Breast epithelium (tissue), 4 donors: ENCODE measurements at places on chromosomes 7 and 10. TPM values are rescaled to one million over a fixed set of nuclear protein-coding genes. Genes with fewer than 3 reads are reported as not detected.
A peak's percentile ranks its signal among the peaks of the same experiment; 100 is the strongest.

- no peak for DNase-seq
- no peaks in the 10 kb centered on the region for H3K4me1 ChIP-seq
- H3K36me3 ChIP-seq, result no peaks in the 10 kb centered on the region
- H3K27ac ChIP-seq, result no peak overlapping the region
Measured at GRCh38 chr7:111558991-111559390, 3.3 kb downstream of the IMMP2L start.

USP54 gene
- total RNA-seq, result 106 TPM

GRCh38 chr10:104297697-104298660, 29.0 kb downstream of the GSTO2 start:
- H3K36me3 ChIP-seq, result no peaks in the 10 kb centered on the region
- H3K27me3 ChIP-seq, result no peaks in the 10 kb centered on the region
- no peak for DNase-seq
- no peak overlapping the region for H3K27ac ChIP-seq
- peaks cover 7% of the 10 kb centered on the region for H3K4me1 ChIP-seq

DNA sequence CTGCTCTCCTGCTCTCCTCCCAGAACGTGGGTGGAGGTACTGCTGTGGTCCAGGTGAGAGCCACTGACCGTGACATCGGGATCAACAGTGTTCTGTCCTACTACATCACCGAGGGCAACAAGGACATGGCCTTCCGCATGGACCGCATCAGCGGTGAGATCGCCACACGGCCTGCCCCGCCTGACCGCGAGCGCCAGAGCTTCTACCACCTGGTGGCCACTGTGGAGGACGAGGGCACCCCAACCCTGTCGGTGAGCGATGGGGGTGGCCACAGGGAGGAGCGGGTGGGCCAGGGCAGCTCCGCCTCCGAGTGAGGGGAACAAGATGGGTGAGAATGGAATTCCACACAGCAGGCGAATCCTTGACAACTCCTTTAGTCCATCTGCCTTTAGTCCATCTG, 22.1 kb upstream of the C10orf105 start:
- H3K27me3 ChIP-seq, result no peaks in the 10 kb centered on the region
- DNase-seq, result no peak
- H3K27ac ChIP-seq, result no peak overlapping the region

DNA sequence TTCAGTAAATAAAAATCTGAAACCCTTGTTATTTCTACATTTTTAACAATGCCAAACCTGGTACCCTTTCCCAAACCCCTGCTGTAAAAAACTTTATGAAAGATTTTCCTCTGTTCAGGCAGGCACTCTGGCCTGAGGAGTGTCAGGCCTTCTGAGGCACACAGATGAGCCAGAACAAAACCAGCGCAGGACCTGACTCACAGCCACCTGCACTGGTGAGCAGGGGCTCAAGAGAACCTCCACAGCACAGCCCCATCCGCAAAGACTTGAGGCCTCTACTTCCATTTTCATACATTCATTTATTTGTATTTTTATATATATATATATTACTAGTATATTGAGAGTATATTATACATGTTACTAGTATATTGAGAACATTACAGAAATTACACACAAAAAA, 49.4 kb downstream of the COBL start:
- no peaks in the 10 kb centered on the region for H3K36me3 ChIP-seq
- H3K4me1 ChIP-seq, result peaks cover 7% of the 10 kb centered on the region
- H3K4me3 ChIP-seq, result no peak overlapping the region
- DNase-seq, result no peak

KRIT1 gene
- total RNA-seq, result 64.6 TPM

- no peak overlapping the region for H3K27ac ChIP-seq
- peaks cover 98% of the 10 kb centered on the region for H3K27me3 ChIP-seq
- no peaks in the 10 kb centered on the region for H3K36me3 ChIP-seq
- H3K4me1 ChIP-seq, result peaks cover 29% of the 10 kb centered on the region
- H3K4me3 ChIP-seq, result peak overlapping the region; percentile 62
Measured at GRCh38 chr7:155808549-155809331, 3.5 kb downstream of the SHH start.

GRCh38 chr10:120335553-120335952, 121.5 kb upstream of the PLPP4 start:
- H3K27me3 ChIP-seq, result peaks cover 2% of the 10 kb centered on the region
- DNase-seq, result no peak
- H3K27ac ChIP-seq, result no peak overlapping the region
- H3K4me3 ChIP-seq, result no peak overlapping the region
- H3K36me3 ChIP-seq, result no peaks in the 10 kb centered on the region

DNA sequence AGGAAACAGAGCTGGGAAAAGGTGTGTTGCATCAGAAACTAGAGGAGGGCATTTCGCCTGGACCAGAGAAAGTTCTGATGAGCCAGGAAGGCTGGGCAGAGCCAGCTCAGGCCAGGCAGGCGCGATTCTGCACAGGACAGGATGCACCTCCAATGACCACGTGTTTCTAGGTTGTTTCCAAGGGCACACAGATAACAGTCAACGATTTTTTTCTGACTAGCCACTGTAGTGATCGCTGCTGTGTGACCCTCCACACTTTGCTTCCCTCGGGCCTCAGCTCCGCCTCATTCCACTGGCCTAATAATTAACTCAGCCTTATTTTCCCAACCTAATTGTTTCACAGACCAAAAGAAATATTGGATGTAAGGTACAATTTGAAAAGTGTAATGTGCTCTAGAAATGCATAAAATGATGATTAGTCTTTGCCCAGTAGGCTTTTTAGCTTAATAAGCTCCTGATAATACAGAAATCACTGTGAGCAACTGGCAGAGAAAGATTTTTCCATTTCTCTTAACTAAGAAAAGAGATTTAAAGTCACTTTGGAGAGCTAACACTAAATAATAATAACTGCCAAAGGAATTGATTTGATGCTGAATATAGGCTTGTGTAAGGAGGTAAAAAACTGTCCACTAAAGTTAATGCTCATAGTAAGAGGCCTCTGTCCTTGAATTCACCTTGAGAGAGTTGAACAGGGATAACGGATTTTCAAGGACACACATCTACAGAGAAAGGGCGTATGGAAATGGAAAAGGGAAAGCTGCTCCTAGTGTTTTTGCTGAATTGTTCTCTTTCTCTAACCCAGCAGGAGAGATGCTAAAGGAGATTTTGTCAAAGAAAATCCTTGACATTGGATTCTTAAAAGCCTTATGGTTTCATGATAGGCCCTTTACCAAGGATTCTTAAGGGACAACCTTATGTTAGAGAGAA, 291.0 kb upstream of the C7orf33 start:
- H3K4me1 ChIP-seq, result no peaks in the 10 kb centered on the region
- H3K4me3 ChIP-seq, result no peak overlapping the region
- no peaks in the 10 kb centered on the region for H3K27me3 ChIP-seq
- no peaks in the 10 kb centered on the region for H3K36me3 ChIP-seq

PDE6C gene
- not detected for total RNA-seq

DNA sequence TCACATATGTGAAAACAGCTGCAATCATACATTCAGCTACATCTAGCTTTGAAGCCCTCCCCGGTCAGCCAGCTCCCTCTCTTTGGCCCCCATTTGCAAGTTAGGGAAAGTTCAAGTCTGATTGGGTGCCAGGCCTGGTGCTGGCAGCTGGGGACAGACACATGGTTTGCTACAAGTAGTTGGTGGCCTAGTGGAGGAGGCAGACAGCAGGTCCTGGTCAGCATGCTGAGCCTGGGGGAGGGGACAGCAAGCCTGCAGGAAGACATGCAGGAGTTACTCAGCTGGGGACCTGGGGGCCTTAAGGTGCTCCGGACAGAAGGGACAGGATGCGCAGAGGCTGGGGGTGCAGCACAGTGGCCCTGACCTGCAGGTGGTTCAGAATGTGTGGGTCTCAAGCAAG, 956.9 kb upstream of the ZNF722 start:
- H3K4me3 ChIP-seq, result no peak overlapping the region
- no peaks in the 10 kb centered on the region for H3K27me3 ChIP-seq
- no peak for DNase-seq
- no peaks in the 10 kb centered on the region for H3K36me3 ChIP-seq

DNA sequence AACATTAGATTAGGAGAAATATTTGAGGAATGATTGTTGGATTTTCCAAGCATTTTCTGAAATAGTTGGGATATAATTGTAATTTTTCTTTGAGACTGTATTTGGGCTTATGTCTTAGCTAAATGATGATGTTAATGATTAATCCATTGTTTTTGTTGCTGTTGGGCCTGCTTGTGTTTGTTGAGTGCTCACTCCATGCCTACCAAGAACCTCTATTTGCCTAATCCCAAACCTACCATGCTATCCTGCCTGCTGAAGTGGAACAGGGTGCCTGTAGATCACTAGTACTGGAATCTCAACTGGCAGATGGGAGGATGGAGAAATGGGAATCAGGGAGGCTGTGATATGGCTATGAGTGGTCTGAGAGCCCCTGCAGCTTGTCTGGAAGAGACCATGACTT, 565.5 kb downstream of the SORCS3 start:
- no peaks in the 10 kb centered on the region for H3K27me3 ChIP-seq
- H3K36me3 ChIP-seq, result no peaks in the 10 kb centered on the region
- no peak overlapping the region for H3K27ac ChIP-seq
- no peak for DNase-seq
- no peaks in the 10 kb centered on the region for H3K4me1 ChIP-seq
- H3K4me3 ChIP-seq, result no peak overlapping the region

DNA sequence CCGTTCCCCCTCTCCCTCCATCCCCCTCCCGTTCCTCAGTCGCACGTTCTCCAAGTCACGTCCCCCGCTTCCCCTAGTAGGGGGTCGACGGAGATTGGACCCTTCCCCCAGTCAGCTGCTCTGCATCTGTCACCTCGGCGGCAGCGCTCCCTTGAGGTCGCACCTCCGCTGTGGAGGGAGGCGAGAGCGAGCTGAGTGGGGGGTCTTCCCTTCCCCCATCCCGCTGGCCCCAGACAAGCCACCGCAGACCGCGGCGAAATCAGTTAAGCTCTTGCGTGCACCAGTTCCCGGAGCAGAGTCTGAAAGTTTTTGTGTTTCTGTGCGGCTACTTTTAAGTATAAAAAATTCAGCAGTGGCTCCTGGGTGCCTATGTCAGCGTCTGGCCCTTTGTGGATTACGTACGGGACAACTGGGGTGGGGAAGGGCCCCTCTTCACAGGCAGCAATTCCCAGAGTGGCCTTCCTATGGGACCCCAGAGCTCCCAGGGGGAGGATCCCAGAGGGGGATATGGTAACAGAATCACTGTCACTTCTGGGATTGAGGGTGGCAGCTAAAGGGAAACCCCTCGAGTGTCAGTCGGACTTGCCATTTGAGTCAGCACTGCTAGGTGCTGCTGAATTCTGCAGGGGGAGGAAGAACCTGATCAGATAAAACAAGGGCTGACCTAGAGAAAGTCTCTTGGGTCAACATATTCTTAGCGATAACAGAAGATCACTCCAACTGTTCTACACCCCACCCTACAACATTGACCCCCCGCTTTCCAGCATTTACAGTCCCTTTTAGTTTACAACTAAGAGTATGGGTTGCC, 12.5 kb upstream of the DDIT4 start:
- H3K27me3 ChIP-seq, result no peaks in the 10 kb centered on the region
- peak overlapping the region; percentile 57 for H3K4me3 ChIP-seq
- peak overlapping the region; percentile 93 for H3K27ac ChIP-seq
- peaks cover 22% of the 10 kb centered on the region for H3K4me1 ChIP-seq
- no peaks in the 10 kb centered on the region for H3K36me3 ChIP-seq

DNA sequence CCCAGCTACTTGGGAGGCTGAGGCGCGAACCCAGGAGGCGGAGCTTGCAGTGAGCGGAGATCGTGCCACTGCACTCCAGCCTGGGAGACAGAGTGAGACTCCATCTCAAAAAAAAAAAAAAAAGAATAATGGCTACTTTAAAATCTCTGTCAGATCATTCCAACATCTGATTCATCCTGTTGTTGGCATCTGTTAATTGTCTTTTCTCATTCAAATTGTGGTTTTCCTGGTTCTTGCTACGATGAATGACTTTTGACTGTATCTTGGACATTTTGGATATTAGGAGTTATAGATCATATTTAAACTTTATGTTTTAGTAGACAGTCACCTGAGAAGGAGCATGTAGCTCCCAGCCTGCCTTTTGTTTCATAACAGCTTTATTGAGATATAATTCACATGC, 8.5 kb downstream of the TPST1 start:
- no peaks in the 10 kb centered on the region for H3K27me3 ChIP-seq
- no peak overlapping the region for H3K4me3 ChIP-seq
- H3K27ac ChIP-seq, result no peak overlapping the region
- no peaks in the 10 kb centered on the region for H3K4me1 ChIP-seq

- no peaks in the 10 kb centered on the region for H3K4me1 ChIP-seq
- H3K27me3 ChIP-seq, result no peaks in the 10 kb centered on the region
- H3K4me3 ChIP-seq, result no peak overlapping the region
Measured at GRCh38 chr10:104036069-104036384, 49.7 kb downstream of the COL17A1 start.

GBX1 gene
- not detected for total RNA-seq

ASL gene
- 33.1 TPM for total RNA-seq

DNA sequence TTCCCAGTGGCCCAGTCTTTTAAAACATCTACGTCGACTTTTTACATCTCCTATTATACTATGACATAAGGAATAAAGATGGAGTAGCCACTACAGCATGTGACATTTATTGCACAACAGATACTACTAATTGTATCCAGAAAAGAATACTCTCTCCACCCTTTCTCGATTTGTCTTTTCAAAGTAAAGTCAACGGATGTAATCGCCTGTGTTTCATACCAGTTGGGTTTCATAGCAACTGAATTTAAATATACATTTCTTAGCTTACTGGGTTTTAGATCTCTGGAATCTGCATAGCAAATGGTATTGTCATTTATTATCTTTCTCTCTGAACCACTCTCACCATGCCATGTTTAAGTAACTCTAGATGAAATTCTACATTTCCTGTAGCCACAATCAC, 86.4 kb upstream of the TRIL start:
- no peaks in the 10 kb centered on the region for H3K36me3 ChIP-seq
- H3K4me3 ChIP-seq, result no peak overlapping the region
- H3K27me3 ChIP-seq, result no peaks in the 10 kb centered on the region
- no peaks in the 10 kb centered on the region for H3K4me1 ChIP-seq

PDE1C gene
- 3.2 TPM for total RNA-seq

GRCh38 chr10:75179657-75180177, 30.9 kb upstream of the VDAC2 start:
- no peaks in the 10 kb centered on the region for H3K27me3 ChIP-seq
- no peaks in the 10 kb centered on the region for H3K36me3 ChIP-seq
- H3K4me1 ChIP-seq, result no peaks in the 10 kb centered on the region
- no peak overlapping the region for H3K27ac ChIP-seq
- DNase-seq, result no peak
- H3K4me3 ChIP-seq, result no peak overlapping the region

DNA sequence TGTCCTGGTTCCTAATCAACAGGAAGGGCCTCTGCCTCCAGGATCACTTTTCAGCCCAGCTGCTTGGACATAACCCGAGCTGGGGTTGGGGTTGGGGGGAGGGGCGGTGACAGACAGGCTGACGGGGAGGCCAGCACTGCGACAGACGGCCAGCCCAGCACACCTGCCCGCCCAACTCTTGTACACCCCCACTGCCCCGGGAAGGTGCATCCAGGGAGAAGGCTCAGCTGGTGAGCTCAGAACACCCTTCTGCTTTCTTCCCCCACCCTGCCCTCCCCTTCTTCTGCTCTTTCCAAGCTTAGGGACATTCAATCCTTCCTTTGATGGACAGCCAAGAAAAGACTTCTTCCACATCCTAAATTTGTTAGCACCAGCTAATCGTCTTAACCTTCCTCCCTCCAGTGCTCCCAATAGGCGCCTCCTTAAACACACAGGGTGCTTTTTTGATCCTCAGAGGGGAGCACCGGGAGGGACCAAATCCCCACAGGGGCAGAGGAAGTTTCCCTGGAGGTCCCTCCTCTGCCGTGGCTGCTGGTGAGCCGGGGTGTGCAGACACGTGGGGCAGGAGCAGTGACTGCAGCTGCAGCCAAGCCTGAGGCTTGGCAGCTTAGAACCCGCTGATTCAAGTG, 44.7 kb downstream of the COL13A1 start:
- no peak for DNase-seq
- no peak overlapping the region for H3K27ac ChIP-seq
- H3K4me1 ChIP-seq, result no peaks in the 10 kb centered on the region
- no peaks in the 10 kb centered on the region for H3K36me3 ChIP-seq
- no peak overlapping the region for H3K4me3 ChIP-seq
- no peaks in the 10 kb centered on the region for H3K27me3 ChIP-seq
